ENCODE measurements at places on chromosomes 16 and 17.
A peak's percentile ranks its signal among the peaks of the same experiment; 100 is the strongest.

DNA sequence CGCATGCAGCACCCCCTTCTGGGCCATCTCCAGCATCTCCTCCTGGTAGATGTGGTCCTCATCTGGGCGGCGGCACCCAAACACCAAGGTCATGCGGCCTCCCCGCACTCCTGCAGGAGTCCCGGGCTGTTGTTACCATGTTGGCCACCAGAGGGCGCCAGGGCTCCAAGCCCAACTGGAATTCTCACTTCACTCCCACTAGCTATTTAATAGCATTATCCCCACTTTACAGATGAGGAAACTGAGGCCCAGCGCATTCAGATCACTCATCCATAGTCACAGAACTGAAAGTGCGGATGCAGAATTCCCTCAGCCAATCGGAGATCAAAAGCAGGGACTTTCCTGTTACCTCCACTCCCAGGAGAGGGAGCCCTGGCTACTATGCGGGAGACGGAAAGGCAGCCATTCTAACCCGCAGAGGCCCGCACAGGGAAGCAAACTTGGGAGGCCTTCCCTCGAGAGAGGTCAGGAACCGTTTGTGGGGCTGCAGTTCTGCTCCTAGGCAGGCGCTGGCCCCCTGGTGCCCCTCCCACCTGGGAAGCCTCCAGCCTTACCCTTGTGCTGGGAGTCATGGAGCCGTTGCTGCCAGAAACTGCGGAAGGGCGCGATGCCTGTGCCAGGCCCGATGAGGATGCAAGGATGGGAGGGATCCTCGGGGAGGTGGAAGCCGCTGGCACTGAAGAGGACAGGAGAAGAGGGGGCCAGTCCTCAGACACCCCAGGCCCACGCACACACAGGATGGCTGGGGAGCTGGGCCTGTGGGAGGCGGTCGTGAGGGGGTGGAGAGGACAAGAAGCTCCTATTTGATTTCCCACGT is 40.1 kb downstream of the NOS2 start:
- DNase-seq = no peak

DNA sequence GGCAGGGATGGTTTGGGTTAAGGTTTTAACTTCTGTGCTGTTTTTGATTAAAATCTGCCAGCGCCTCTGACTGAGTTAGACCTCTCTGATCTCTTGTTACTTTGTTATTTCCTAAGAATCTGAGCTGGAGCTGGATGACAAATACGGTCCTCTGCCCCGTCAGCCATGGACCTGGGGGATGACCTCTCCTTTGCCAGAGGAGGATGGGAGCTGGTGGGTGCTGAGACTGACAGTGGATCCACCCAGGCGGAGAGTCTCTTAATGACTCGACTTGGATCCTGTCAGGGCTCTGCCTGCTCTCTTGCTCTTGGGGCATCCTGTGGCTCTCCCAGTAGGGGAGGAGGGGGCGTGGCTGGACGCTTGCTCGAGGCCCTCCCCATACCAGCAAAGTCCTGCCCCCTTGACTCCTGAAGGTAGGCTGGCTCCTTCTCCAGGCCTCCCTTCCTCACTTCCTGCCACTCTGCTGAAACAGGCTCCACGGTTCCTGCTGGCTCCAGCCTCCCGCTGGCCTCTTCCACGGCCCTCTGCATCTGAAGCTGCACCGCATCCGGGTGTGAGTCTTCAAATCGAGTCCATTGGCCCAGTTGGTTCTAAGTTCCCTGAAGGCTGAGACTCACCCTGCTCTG is 24.8 kb upstream of the MAP3K14 start:
- no peak for DNase-seq

- DNase-seq = no peak
Observed at GRCh38 chr16:48352648-48353390, 32.4 kb downstream of the SIAH1 start.

- no peak for DNase-seq
Observed at GRCh38 chr16:4686497-4687210, 6.7 kb upstream of the NUDT16L1 start.

GRCh38 chr17:21379080-21379711 is 3.0 kb downstream of the KCNJ12 start:
- peak; percentile 29 for DNase-seq

DNA sequence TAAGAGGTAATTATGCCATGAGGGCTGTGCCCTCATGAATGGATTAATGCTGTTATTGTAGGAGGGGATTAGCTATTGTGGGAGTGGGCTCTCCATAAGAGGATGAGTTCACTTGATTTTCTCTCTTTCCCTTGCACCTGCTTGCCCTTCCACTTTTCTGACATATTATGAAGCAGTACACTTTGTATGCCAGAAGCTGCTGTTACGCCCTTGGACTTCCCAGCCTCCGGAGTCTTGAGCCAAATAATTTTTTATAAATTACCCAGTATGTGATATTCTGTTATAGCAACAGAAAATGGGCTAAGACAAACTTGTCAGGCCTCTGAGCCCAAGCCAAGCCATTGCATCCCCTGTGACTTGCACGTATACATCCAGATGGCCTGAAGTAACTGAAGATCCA is 38.4 kb downstream of the PSMD12 start:
- DNase-seq = no peak

- DNase-seq = no peak
Observed at GRCh38 chr17:73814075-73814474, 169.8 kb upstream of the SDK2 start.

- DNase-seq = no peak
Observed at GRCh38 chr16:30875871-30876801, 17.7 kb downstream of the BCL7C start.

DNA sequence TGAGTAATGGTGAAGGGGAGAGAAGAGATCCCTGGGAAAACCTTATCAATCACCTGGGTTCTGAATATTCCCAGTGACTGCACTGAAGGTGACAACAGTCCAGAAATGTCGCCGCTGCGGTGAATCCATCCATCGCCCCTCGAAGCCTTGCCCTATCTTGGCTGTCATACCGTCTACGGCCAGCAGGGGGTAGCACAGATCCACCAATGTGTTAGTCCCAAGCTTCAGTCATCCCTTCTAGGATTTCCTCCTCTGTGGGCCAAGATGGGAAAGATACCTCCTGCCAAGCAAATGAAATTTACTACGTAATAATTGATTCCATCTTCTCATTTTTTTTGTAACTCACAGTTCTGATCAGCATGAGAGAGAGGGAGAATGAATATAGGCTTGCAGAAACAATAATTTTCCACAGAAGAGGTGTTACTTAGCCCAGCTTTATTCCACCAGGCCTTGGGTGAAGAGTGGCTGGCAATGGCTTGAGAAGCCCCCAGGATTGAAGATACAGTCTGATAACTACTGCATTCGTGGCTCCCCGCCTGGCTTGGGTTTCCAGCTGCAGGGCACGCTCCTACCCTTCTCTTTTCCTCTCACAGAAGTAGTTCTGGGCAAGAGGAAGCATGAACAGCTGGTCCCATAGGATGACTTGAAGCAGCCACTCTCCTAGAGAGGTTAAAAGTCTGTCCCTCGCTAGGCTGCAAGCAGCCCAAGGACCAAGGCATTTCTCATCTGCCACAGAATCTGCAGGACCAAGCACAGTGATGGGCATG is 2.6 kb upstream of the FMNL1 start:
- peak; percentile 85 for DNase-seq

GRCh38 chr16:77111056-77111565 is 79.9 kb upstream of the MON1B start:
- DNase-seq = no peak

DNA sequence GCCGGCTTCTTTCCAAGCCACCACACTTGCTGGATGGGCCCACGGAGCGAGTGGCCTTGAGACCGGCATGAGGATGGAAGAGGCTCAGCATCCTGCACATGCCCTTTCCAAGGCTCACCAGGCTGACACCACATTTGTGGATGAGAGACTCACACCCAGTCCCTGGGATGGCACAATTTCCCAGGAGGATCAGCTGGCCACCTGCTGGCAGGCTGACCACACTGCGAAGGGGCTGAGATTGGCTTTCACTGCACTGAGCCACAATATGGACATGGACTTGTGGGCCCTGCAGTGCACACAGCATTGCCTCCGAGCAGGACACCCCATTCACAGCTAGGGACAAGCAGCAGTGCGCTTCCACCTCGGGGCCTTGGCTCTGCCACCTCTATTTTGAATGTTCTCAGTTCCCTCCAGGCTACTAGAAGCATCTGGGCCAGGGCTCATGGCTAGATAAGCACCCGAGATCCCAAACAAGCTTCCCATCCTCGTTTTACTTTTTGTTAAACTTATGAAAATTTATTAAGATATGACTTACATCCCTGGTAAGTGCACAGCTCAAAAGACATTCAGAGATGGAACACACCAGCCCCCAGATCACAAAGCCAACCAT is 25.3 kb upstream of the KSR1 start:
- DNase-seq = no peak

- no peak for DNase-seq
Observed at GRCh38 chr17:4609761-4610160, 25.4 kb downstream of the SMTNL2 start.

DNA sequence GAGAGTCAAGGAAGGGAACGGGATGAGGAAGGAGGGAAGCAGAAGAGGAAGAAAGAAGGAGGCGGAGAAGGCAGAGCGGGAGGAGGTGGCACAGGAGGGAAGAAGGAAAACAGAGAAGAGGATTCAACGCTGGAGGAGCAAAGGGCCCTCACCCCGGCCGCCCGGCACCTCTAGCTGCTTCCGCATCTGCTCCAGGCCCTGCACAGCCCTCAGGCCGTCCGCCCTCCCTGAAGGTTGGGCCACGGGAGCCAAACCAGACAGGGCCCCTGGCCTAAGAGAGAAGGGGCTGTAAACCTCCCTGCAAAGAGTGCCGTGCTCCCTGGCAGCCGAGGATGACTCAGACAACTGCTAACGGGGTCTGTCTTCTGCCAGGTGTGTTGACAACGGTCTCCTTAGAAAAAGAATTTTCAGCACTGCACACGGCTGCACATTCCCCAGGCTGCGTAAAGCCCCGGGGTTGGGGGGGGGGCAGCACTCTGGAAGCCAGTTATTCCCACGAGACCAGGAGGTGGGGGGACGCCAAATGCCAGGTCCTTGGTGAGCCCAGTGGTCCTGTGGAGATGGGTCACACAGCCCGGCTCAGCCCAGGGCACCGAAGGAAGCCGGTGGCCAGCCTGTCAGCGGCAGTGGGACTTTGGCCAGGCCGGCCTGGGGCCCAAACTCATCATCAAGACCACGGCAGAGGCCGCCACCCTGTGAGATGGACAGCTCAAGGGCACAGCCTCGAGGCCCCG is 29.1 kb downstream of the MRM3 start:
- no peak for DNase-seq

GRCh38 chr17:75490173-75490743 is 25.1 kb downstream of the CASKIN2 start:
- DNase-seq = no peak

GRCh38 chr16:4316864-4317531 is 1.1 kb downstream of the GLIS2 start:
- peak; percentile 86 for DNase-seq

DNA sequence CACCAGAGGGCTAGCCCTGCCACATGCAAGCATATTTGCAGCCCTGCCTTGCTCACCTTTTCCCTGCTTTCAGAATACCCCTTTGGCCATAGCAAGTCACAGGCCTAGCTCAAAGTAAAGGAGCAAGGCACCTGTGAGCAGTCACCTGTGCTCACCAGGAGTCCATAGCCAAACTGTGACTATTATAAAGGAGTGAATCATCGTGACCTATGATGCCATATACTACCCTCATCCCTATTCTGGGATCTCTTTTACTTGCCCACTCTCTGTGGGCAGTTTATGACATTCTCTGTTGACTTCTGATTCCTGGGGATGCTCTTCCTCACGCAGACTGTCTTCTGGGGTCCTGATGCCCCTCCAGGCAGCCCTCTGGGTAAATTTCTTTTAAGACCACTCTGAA is 200.5 kb upstream of the NLRP1 start:
- DNase-seq = no peak

GRCh38 chr16:56966093-56966475 is 4.3 kb downstream of the CETP start:
- DNase-seq = no peak

GRCh38 chr16:76574651-76575050 is 297.4 kb downstream of the CNTNAP4 start:
- DNase-seq = no peak
